Stimulated activated CD8-positive, alpha-beta memory T cell treated with anti-CD3 and anti-CD28 coated beads, Interleukin-15, amount 100 ng/mL, for 48 hours (primary cell): ENCODE measurements at places on chromosomes 3 and 15.

- no peak for DNase-seq
Observed at GRCh38 chr3:135023996-135024658, 229.1 kb downstream of the EPHB1 start.

DNA sequence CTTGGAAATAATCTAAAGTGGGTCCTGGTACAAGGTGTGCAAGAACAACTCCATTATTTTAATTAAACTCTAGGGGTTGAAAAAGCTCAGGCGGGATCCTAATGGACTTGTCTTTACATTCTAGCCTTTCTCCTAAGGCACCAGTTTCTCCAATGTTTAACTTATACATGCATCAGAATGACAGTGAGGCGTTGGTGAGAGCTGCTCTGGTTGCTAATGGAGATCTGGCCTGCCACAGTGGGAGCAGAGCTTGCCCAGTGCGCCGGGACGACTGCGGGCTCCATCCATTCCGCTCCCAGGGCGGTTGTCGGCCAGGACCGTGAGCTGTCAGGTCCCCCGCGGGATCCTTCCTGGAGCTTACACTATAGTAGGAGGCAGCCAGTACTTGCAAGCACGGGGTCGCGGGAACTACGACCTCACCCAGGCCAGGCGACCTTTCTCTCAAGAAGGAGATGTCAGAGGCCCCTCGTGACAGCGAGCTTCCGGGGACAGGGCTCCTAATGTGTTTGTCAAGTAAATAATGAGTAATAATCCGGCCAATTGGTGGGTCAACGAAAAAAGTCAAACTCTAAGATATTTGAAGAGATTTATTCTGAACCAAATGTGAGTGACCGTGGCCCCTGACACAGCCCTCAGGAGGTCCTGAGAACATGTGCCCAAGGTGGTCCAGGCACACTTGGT is 991 bp upstream of the HIGD1A start:
- DNase-seq: no peak

- no peak for DNase-seq
Observed at GRCh38 chr3:151123827-151124226, 38.4 kb downstream of the MED12L start.

- no peak for DNase-seq
Observed at GRCh38 chr3:183393625-183394024, 34.8 kb downstream of the MCF2L2 start.
